ENCODE measurements at places on chromosomes 6 and 20.

- DNase-seq = no peak
Observed at GRCh38 chr6:74611220-74611619, 594.6 kb downstream of the COL12A1 start.

- DNase-seq = no peak
Observed at GRCh38 chr20:57048027-57048869, 218.2 kb downstream of the BMP7 start.

GRCh38 chr20:46948081-46948480 is 53.4 kb downstream of the EYA2 start:
- DNase-seq = no peak

GRCh38 chr6:55659304-55659703 is 80.3 kb upstream of the HMGCLL1 start:
- DNase-seq = no peak

- DNase-seq = no peak
Observed at GRCh38 chr6:116445102-116445501, 16.1 kb upstream of the CALHM6 start.

GRCh38 chr20:61533231-61533631 is 281.2 kb downstream of the CDH4 start:
- DNase-seq = no peak

- DNase-seq = no peak
Observed at GRCh38 chr6:167764215-167764614, 62.5 kb upstream of the AFDN start.

- DNase-seq = no peak
Observed at GRCh38 chr6:139250296-139251044, 41.3 kb downstream of the TXLNB start.

- no peak for DNase-seq
Observed at GRCh38 chr6:118877806-118878205, 16.1 kb upstream of the ASF1A start.

DNA sequence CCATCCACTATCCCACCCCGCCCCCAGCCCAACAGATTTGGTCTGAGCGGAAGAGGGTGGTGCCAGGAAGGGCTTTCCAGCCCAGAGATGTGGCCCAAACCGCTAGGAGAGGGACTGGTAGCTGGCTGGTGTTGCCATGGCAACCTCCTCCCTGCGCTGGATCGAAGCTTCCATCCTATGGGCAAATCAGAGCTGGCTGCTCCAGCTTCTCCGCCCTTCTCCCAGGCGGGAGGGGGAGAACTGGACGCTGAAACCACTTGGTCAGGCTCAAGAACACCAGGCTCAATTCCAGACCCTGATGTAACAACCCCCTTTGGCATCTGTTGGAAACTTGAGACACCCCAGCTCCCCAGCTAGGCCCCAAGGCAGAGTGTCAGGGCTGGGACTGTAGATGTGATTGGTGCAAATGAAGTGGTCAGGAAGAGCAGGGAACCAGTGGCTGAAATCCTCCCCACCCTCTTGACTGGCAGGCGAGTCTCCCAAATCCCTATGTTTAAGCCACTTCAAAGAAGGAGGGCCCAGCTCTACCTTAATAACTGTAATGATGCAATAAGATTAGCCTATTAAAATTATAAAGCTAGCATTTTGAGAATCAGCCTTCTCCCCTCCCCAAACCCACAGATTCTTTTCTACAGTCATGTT is 4.2 kb downstream of the RIMS4 start:
- no peak for DNase-seq

DNA sequence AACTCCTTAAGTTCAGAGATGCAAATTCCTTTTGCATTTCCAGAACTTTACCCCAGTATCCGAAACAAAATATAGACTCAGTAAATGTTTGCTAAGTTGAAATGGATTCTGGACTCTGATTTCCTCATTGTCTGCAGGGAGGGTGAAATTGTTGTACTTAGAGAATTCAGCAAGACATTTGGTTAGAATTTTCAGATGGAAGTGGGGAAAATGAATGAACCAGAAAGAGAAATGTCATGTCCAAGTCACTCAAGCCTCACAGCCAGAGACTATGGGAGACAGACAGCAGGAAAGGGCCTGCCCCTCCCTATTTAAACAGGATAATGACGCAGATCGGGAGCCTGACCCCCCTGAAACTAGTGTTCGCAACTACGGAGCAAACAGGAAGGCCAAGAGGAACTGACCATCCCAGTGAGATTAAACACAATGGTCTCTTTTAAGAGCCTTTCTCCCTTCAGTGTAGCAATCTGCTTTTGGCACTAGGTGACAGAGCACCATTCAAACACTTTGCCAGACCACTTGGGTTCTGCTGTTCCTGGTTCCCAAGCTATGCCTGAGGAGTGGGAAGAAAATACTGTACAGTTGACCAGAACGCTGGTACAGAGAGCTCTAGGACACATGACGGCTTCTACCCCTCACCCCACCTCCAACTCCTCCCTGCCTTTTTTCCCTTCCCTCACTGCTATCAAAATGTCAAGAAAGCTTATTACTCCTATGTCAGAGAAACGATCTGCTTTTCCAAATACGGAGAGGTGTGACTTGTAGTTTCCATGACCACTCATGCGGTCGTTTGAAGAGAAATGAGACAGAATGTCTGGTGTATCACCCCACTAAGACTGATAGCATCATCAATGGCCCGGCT is 13.7 kb downstream of the NEDD9 start:
- no peak for DNase-seq

DNA sequence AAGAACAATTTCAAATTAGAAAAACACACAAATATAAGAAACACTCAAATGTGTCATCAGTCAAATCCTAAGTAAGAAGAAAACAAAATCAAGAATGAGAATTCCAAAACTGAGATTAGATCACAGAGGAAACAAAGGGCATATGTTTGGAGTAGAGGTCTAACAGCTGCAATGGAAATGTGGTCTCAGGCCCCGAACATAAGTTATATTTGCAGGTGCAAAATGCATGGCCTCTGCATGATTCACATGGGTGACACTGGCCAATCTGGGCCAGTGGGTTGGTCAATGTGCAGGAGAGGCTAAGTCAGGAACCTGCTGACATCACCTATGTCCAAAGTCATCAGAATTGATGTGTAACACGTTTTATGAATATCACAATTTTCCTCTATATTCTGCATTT is 108.5 kb upstream of the MAP7 start:
- no peak for DNase-seq

DNA sequence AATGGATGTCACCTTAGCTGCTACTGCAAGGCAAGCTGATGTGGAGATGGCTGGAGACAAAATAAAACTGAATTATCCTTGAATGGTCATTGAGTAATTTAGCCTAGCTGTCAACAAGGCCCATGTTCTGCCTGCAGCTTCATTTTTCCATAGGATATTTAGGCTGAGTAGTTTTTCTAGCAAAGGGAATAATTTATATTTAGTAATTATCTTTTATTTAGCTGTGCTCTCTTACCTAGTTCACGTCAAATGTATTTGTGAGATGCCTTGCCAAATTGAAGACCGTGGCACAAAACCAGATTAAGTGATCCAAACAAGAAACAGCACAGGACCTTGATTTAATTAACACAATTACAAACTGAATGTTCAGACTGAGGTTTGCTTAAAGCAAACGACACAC is 77.4 kb upstream of the CEP162 start:
- DNase-seq = no peak

DNA sequence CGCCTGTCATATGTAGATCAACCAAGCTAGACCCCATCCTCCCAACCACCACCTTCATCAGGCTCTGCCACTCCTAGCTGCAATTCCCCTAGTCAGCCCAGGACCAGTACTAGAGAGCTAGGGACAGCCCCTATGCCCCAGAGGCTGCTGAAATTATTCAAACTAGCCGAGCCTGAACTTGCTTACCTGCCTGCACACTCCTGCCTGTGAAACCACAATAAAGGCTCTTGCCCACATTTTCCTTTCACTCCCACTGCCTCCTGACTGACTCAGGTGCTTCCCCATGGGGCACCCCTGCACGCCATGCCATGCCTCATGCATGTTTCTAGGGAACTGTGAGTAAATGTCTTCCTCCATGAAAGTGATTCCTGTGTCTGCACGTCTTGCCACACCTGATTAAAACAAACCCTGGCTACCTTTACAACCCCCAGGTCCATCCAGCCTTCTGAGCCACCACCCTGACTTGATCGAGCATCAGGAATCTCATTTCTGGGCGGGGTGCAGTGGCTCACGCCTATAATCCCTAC is 66.5 kb upstream of the IER3 start:
- DNase-seq = no peak

DNA sequence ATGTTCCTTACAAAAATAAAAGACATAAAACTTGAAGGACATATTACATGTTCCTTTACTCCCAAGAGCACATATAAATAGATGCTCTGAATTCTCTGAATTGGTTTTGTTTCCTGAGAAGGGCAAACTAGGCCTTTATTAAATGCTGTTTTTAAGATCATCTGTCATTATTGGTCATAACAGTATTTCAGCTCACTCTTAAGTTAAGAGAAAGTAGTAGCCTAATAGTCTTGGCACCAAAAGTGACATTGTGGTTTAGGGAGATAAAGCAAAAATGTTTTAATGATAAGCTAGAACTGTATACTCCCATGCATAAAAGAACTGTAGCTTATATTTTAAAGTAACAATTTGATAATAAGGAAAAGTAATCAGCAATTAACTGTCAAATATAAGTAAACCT is 361.1 kb upstream of the PTCHD4 start:
- no peak for DNase-seq

DNA sequence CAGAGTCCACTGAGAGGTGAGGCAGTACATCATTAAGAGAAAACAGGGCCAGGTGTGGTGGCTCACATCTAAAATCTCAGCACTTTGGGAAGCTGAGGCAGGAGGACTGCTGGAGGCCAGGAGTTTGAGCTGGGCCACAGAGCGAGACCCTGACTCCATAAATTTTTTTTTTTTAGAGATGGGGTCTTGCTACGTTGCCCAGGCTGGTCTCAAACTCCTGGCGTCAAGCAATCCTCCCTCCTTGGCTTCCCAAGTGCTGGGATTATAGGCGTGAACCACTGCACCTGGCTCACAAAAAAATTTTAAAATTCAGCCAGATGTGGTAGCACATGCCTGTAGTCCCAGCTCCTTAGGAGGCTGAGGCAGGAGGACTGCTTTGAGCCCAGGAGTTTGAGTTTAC is 17.3 kb downstream of the PPIL1 start:
- no peak for DNase-seq

DNA sequence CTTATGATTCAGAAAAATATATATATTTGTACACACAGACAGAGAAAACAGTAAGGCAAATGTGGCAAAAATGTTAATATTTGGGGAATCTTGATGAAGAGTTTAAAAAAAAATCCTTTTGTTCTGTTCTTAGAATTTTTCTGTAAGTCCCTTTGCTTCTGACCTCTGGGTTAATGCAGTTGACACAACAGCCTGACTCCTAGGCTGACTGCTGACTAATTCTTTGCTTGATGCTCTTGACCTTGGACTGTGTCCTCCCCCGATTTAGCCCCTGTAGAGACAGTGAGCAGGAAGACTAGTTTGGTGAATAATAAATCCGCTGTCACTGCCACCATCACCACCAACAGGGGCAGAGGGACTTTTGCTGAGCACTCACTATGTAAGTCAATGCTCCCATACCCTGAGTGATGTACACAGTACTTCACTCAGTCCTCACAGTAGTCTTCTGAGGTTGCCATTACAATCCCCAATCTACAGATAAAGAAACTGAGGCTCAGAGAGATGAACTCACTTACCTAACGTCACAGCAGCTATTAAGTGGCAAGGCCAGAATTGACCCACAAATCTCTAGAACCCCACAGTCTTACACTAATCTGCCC is 71.7 kb downstream of the SNX5 start:
- DNase-seq = no peak

DNA sequence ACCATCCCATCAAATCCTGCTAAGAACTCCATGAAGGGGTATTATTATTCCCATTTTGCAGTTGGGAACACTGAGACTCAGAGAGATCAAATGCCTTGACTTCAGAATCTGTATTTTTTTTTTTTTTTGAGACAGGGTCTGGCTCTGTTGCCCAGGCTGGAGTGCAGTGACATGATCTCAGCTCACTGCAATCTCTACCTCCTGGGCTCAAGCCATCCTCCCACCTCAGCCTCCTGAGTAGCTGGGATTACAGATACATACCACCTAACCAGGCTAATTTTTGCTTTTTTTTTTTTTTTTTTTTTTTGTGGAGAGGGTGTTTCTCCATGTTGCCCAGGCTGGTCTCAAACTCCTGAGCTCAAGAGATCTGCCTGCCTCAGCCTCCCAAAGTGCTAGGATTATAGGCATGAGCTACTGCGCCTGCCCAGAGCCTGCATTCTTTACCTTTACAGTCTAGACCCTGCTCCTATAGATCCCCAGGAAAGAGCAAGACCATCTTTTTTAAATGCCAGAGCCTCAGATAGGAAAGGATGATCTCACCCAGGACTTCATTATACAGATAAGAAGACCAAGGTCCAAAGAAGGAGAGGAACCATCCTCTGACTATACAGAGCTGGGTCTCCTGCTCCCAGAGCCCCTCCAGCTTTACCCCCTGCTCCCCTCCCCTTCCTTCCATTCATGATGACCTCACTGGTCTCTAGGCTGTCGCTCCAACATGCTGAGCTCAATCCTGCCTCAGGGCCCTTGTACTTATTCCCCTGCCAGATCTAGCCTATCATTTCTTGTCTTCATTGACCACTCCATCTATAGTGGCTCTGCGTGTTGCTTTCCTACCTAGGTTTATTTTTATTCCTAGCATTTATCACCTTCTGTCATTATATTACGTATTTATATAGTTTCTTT is 138.6 kb downstream of the CEBPB start:
- DNase-seq = no peak

DNA sequence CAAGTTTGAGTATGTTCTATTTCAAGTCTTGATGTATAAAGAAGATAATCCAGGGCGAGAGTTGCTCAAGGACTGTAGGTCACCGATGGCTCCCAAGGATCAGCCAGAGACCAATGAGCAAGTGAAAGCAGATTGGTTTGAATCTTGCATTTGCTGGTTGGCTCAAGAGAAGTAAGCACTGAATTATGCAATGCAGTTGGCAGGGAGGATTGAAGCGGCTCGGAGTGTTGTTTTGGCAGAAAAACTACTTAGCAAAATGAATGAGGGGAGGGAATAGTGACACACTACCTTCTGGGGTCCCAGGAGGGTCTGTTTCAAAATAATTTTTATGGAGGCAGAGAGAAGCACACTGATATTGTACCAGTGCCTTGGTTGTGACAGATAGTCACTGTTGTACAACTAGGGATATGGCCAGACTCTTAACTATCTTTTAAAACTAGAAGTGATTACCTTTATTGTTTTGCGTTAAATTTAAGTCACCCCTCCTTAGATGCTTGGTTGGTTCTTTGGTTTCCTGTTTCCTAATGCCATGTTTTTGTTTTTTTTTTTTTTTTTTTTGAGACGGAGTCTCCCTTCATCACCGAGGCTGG is 15.7 kb downstream of the SASH1 start:
- DNase-seq = no peak

DNA sequence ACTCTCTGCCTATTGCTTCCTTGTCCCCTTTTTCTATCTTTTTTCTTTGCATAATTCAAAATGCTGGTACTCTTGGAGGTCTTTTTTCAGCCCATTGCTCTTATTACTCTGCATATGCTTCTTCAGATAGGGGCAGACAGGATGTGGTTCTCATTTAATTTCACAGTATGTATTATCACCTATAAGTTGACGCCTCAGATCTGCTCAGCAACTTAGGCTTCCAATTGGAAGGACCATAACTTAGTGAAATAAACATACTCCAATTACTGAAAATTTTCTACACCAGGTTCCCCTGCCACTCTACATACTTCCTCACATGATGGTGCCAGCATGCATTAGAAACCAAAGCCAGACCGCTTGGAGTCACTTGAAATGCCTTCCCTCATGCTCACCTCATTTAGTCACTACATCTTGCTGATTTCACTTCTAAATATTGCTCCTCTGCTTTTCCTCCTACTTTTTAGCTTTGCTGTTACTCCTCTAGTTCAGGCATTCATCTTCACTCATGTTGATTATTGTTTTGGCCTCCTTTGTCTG is 34.5 kb upstream of the AHI1 start:
- DNase-seq = no peak

- DNase-seq = no peak
Observed at GRCh38 chr6:107179004-107179403, 63.7 kb upstream of the BEND3 start.

Measured in KG1 (cell line).